ENCODE measurements at places on chromosomes 1 and 21. TPM values are rescaled to one million over a fixed set of nuclear protein-coding genes. Genes with fewer than 3 reads are reported as not detected.
A peak's percentile ranks its signal among the peaks of the same experiment; 100 is the strongest.

GRCh38 chr1:63662841-63663240, 69.6 kb downstream of the PGM1 start:
- H3K27me3 ChIP-seq = no peaks in the 10 kb centered on the region
- DNase-seq = no peak
- peaks cover 26% of the 10 kb centered on the region for H3K4me1 ChIP-seq
- peaks cover 10% of the 10 kb centered on the region for H3K36me3 ChIP-seq
- H3K4me3 ChIP-seq = no peak overlapping the region

- H3K27me3 ChIP-seq = no peaks in the 10 kb centered on the region
- peaks cover 47% of the 10 kb centered on the region for H3K36me3 ChIP-seq
- no peak overlapping the region for H3K27ac ChIP-seq
- H3K4me1 ChIP-seq = peaks cover 17% of the 10 kb centered on the region
- H3K4me3 ChIP-seq = no peak overlapping the region
- DNase-seq = no peak
These were observed 10.2 kb downstream of the PHGDH start for GRCh38 chr1:119721896-119722295.

GRCh38 chr1:87669674-87670073, 341.0 kb downstream of the LMO4 start:
- H3K27me3 ChIP-seq = peaks cover 5% of the 10 kb centered on the region
- H3K27ac ChIP-seq = no peak overlapping the region
- no peak for DNase-seq
- H3K4me3 ChIP-seq = no peak overlapping the region

SLC30A7 gene
- 46.2 TPM for total RNA-seq

IFI44 gene
- 6.6 TPM for total RNA-seq

DNA sequence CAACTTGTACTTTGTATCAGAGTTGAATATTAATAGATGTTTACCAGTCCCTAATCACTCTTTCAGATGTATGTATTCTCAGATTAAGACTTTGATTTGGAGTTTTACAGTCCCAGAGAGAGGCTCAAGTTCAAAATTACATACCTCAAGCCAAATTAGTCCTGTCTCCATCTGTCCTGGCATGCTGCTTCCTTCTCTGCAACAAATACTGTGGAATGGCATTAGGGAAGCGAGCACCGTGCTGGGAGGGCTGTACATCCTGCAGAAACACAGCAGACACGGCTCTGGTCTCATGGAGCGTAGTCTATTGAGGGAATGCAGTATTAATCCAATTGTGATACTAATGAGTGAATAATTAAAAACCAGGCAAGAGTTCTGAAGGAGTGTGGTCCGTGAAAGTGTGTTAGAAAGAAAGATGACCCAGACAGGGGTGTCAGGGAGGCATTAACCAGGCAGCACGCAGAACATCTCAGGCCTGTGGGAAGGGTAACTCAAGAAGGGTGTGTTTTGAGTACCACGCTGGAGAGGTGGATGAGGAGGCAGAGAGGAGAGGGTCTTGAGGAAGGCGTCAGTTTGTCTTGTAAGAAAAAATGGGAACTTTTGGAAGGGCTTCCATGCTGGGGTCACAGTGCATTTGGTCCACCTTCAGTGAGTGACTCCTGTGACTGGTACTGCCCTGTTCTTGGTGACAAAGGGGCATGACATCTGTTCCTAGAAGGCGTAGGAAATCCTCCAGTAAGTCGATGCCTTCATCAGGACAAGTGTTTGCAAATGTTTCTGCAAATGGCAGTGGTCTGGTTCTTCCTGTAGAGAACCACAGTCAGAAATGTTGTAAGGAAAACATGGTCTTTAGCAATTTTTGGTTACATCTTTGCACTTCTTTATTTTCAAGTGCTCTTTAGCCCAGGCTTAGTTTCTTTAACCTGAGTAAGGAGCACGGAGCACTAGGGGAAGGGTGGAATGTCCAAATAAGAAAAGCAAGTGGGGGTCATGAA, 1.6 kb downstream of the RAB4A start:
- peak overlapping the region; percentile 88 for H3K27ac ChIP-seq
- H3K27me3 ChIP-seq = no peaks in the 10 kb centered on the region
- peaks cover 3% of the 10 kb centered on the region for H3K36me3 ChIP-seq
- no peak for DNase-seq

DNA sequence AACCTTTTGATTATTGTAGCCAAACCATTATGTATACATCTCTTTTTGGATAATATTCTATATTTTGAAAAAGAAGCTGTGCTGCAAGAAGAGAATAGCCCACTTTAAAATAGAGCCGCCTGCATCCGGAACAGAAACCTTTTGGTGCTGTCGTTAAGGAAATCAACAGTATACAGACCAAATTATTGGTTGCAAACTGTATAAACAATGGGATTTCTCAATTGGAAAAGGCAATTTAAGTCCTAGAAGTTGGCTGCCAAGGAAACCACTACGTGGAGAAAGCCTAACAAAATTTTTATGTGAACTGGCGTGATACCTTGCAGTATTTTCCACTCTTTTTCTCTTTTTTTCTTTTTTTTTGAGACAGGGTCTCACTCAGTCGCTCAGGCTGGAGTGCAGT, 25.8 kb downstream of the DESI2 start:
- H3K27ac ChIP-seq = peak overlapping the region; percentile 41
- no peak overlapping the region for H3K4me3 ChIP-seq
- H3K4me1 ChIP-seq = peaks cover 42% of the 10 kb centered on the region
- H3K36me3 ChIP-seq = peaks cover 4% of the 10 kb centered on the region
- no peaks in the 10 kb centered on the region for H3K27me3 ChIP-seq

GRCh38 chr1:67834246-67834877, 1.1 kb upstream of the GNG12 start:
- H3K36me3 ChIP-seq = no peaks in the 10 kb centered on the region
- peaks cover 43% of the 10 kb centered on the region for H3K4me1 ChIP-seq
- no peak for DNase-seq
- no peak overlapping the region for H3K4me3 ChIP-seq
- H3K27ac ChIP-seq = peak overlapping the region; percentile 88

- H3K4me1 ChIP-seq = peaks cover 3% of the 10 kb centered on the region
- peaks cover 27% of the 10 kb centered on the region for H3K27me3 ChIP-seq
- no peak overlapping the region for H3K27ac ChIP-seq
- no peak for DNase-seq
- no peak overlapping the region for H3K4me3 ChIP-seq
- peaks cover 2% of the 10 kb centered on the region for H3K36me3 ChIP-seq
These were observed 15.1 kb downstream of the NFASC start for GRCh38 chr1:204885790-204886189.

KRTAP19-3 gene
- not detected for total RNA-seq
